ENCODE measurements at places on chromosomes 11 and 22.

DNA sequence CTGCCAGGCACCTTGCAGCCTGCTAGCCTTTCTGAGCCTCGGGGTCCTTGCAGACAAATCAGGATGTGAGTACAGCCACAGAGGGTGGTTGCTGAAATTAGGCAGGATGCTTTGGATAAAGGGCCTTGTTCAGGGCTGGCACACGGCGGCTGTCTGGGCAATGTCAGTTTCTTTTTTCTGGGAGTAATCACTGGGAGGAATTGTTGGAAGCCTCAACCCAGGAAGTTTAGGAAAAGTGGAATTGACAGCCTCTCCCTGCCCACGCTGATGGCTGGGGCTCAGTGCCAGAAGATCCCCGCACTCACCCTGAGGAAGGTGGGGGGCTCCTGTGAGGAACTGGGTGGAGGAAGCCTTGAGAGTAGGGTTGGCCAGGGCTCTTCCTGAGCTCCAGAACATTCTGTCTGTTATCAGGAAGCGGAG lies 37.4 kb downstream of the CD82 start:
- no peak for DNase-seq

DNA sequence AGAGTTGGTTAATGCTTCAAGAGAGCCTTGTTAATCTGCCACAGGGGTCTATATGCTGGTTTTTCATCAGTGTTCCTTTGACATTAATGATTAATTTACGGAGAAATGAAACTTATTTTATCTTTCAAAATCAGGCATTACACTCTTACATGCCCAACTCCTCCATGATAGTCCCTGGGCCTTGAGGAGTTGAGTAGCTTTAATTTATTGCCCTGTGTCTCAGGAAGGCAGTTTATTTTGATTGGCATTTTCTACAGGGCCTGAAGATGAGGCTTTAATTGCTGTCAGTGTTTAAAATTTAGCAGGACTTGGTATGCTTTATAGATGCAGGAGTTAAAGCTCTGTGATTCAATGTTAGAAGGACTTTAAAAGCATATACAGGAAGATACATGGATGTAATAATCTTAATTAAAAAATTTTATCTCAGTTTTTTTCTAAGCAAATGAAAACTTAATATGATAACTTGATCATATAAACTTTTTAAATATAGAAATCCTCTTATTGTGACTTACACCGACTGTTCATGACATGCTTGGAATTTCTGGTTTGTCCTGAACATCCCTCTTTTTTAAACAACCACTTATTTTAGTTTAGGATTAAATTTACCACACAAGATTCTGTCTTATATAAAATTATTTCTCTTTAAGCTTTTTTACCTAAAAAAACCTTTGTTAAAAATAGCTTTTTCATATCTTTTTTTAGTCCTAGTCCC lies 12.2 kb downstream of the GLYAT start:
- no peak for DNase-seq

GRCh38 chr11:62726915-62727164 lies 417 bp downstream of the HNRNPUL2 start:
- no peak for DNase-seq

GRCh38 chr11:65539744-65540289 lies 14.9 kb downstream of the SCYL1 start:
- no peak for DNase-seq

DNA sequence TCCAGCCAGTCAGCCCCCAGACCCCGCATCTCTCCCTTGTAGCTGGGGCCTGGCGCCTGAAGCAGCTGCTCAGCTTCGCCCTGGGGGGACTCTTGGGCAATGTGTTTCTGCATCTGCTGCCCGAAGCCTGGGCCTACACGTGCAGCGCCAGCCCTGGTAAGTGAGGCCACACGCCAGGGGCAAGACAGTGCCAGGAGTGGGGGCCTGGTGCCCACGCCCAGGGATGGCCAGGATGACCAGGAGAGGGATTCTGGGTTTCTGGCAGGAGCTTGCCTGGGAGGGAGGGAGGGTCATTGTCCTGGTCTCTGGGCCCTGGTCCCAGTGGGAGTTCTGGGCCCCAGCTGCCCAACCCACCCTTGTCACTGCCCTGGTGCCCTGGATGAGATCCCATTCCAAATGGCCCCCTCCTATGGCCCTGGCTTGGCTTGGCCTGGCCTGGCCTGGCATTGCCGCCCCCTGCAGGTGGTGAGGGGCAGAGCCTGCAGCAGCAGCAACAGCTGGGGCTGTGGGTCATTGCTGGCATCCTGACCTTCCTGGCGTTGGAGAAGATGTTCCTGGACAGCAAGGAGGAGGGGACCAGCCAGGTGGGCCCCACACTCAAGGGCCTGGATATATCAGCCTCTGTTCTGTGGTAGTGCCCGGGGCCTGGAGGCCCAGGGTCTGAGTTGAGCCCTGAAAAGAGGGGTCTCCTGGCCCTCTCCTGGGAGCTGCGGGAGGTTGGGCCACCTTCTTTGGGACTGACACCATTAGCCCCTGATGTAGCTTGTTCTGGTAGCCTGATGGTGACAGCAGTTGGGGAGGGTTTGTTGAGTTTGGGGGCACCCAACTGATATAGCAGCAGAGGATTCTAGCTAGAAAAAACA lies 3.7 kb downstream of the SLC39A13 start:
- DNase-seq = no peak

DNA sequence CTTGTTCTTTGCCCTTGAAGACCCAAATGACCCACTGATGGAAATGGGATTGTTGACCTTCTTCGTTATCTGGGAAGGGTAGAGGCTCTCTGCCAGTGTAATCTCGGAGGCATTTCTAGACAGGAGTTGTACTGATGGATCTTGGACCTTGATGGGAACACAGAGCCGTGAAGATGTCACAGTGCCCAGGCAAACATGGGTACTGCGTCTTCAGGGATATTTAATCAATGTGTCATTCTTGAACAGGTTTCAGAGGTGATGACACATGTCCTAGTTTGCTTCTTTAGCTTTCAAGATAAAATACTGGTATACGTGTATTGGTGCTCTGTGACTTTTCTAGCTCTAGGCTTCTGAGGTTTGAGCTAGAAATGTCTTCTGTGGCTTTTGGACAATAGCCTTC lies 6.2 kb downstream of the LDLRAD3 start:
- DNase-seq = no peak

DNA sequence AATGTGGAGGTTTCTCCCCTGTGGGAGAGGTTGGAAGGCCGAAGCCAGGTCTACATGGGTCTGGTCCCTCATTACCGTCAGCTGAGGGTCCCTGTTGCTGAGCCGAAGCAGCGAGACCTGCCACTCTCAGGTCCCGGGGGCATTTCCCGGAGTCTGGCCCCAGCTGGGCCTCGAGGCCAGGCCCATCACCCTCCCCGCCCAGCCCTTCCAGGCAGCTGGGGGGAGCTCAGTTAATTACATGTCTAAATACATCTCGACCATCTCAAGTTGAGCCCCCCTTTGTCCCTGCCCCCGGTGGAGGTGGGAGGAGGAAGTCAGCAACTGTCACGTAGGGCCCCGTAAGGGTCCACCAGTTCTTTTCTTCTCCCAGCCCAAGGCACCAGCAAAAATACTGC lies 3.6 kb downstream of the CDKN1C start:
- no peak for DNase-seq

DNA sequence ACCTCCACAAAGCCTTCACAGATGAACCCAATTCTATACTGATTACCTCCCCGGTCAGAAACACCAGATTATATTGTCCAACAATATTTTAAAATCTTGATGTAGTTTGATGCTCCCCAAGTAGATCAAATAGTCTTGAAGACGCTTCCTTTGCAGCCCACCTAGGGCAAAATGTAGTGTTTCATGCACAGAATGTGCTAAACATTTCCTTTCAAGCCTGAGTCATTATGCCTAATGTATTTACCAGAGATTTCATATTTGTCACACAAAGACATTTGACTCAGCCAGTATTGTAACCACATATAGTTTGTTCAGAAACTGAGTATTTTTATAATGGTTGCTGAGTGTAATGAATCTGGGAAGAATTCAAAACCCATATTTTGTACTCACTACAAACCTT lies 1396.8 kb downstream of the LRRC4C start:
- DNase-seq = no peak

DNA sequence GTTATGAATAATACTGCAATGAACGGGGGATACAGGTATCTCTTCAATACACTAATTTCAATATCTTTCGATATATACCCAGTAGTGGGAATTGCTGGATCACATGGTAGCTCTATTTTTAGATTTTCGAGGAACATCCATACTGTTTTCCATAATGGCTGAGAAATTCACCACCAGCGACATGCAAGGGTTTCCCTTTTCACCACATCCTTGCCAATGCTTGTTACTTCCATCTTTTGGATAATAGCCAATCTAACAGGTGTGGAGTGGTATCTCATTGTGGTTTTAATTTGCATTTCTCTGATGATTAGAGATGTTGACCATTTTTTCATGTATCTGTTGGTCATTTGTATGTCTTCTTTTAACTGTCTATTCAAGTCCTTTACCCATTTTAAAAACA lies 5.9 kb downstream of the IL10RA start:
- no peak for DNase-seq

DNA sequence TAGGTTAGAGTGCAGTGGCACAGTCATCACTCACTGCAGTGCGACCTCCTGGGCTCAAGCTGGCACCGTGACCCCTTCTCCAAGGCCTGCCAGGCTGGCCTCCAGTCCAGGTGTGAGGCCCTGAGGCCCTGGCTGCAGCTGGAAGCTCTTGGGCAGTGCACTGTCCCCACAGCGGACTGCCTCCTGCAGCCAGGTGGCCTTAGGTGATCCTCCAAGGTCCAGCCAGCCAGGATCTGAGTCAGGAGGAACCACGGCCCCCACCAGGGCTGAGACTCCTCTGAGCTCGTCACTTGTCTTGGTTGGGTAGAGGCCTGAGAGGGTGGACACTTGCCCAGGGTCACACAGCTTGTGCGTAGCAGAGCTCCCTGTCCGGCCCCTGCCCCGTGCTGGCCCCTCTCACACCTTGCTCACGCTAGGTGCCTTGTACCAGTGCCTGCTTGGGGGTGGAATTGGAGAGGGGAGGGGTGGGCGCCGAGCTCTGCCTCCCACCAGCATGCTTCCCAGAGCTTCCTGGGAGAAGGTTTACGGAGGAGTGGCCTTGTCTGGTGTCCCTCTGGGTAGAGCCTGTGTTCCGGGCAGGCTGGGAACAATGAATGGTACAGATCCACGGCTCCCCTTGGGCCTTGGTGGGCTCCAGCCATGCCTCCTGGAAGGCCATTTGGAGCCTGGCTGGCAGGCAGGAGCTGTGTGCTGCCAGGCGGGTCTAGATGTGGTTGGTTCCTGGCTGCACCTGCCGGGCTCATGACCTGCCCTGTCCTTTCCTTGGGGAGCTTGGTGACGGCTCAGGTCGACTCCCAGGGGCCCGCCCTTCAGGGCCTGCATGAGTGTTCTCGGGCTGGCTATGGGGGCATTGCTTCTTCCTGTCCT lies 20.6 kb downstream of the KCNQ1 start:
- DNase-seq = no peak

DNA sequence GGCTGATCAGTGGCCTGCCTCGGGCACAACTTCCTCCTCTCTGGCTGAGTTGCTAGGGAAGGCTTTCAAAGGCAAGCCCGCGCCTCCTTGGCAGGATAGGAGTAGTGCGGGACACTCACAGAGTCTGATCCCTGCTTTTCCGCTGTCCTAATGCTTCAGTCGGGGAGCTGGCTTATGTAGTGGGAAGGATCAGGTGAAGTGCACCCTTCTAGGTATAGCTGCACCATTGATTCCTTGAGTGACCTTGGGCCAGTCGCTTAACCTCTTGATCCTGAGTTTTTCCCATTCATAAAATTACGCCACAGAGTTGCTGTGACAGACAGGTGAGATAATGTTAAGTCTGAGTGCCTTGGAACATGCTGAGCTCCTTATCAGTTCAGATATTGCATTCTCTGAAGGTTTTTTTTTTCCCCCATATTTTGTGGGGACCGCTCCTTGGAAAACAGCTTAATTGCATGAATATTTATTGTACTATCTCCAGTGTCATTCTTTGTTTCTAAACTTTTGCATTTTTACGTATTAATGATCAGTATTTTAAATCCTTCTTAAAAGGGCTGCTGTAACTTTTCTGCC lies 961 bp downstream of the IPO7 start:
- DNase-seq = no peak

DNA sequence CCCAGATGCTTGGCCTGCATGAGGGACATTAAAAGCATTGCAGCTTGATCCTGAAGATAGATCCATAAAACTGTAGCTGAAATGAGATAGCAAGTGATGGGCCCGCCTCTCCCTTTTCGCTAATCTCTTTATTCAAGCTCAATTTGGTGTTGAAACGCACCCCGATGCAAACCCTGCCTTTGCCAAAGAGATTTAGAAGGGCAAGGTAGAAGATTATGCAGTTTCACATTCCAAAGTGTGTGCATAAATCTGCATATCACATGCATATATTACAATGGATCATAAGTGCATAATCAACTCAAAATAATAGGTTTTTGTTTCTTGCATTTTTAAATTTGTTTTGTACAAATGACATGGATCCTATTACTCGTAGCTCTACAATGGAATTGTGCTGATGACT lies 80.1 kb upstream of the SHANK2 start:
- no peak for DNase-seq

Data from skin of body (tissue), 3 donors.